Left cardiac atrium (tissue), 4 donors: ENCODE measurements at places on chromosomes 12 and 14.
A peak's percentile ranks its signal among the peaks of the same experiment; 100 is the strongest.

DNA sequence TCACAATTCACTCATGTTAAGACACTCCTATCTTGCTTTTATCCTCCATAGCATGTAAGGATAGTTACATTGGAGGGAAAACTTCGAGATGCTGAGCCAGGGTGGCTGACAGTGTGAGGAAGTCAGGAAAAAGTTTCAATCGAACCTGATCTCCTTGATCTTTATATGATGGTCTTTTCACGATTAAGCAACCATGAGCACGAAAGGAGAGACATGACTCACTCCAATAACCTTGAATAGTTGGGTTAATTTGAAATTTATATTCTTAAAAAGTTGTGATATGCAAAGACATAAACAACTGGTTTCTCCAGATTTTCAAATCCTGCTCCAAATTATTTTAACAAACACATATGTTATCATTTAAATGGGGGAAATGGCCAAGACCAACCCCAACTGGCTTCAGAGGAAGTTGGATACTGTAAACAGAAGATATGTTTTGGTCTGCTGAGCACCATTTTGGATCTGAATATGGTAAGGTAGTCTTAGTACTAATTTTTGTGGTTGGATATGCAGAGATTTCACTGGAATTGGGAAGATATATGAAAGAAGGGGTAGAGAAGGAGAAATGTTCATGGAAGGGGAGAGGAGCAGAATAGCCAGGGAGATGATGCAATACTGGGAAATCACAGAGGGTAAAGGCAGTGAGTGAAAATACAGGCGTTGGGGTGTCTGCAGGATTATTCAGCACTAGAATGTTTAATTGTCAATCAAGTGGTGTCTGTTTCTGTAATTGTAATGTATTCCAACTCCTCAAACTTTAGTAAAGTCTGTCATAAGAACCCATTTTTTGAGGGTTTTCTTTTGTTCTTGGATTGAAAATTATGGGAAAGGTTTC is 185.2 kb upstream of the SLC38A2 start:
- no peak for DNase-seq

- DNase-seq = no peak
Measured at GRCh38 chr14:28756269-28756883, 10.2 kb upstream of the FOXG1 start.

DNA sequence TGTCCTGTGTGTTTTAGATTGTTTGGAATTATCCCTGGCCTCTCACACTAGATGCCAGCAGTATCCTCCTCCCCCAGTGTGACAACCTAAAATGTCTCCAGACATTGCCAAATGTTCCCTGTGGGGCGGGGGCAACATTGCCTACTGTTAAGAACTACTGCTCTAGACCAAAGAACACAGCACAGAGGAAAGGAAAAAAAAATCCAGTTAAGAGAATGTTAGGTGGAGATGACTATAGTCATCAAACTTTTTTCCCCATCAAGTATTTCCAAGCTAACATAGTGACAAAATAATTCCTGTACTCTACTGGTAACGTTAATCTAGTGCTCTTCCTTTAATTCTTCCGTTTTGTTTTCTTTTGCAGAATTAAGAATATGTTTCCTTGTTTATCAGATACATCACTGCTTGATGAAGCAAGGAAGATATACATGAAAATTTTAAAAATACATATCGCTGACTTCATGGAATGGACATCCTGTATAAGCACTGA is 3.5 kb downstream of the CDKN1B start:
- no peak for DNase-seq

DNA sequence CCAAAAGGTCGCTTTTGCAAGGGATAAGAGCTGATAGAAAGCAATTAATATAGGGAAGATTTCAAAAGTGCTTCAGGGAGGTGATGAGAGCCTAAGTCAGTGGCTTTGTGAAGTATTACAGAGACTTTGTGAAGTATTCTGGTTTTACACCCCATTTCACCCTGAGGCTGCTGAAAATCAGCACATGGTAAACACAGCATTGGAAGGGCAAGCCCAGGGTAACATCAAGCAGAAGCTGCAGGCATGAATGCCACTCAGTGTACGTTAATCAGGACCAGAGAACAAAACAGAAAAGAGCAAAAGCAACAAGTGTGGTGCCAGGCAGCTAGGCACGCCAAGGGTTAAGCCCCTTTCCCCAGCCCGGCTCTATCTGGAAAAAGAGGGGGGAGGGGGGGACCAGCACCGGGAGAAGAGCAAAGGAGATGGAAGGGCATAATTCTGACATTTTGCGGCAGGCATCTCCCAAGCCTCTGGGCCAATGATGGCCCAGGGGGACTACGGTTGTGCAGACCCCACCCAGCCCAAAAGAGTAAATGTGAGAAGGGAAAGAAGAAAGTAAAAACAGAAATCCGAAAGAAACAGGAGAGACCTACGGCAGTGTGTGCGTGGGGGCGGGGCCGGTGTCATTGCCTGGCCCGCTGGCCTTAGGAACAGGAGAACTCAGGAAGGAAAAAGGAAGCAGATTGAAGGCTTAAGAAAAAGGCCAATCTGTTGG is 58.9 kb downstream of the DHRS2 start:
- DNase-seq = peak; percentile 30

DNA sequence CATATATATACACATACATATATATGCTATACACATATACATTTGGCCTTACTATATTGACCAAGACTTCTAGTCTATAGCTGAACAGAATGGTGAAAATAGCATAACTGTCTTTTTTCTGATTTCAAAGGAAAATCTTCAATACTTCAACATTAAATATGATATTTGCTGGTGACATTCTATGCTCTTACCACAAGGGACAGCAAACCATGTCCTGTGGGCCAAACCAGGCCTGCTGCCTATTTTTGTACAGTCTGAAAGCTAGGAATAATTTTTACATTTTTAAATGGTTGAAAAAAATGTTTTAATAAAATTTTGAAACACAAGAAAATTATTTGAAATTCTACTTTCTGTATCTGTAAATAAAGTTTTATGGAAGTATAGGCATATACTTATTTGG is 63.6 kb downstream of the EML5 start:
- no peak for DNase-seq

GRCh38 chr12:76766161-76766560 is 2.2 kb downstream of the ZDHHC17 start:
- no peak for DNase-seq

DNA sequence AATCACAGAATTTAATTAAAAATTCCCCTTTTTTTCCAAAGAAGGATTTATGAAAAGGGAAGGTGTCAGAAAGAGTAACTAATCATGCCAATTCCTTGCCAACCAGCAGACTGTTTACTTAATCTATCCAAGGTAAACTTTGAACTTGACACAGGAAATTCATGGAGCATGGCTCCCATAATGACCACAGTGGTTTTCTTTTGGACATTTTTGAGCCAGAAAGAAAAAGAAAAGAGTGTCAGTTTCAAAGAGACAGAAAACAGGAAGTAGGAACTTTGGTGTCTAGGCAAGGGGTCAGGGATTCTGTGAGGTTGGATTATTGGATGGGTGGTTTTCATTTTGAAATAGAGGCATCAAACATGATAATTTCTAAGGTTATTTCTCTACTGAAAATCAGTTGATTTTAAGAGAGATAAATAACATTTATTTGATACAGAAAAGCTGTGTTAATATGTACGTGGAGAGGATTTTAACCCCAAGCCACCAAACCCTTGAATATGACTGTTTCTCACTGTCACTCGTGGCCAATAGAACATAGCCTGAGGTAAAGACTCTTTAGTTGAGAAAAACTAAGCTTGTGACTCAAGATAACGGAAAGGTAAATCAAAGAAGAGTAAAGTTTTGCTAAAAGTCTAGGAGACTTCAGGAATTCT is 196.1 kb downstream of the TTC6 start:
- DNase-seq = no peak

GRCh38 chr12:86257134-86257533 is 943 bp upstream of the MGAT4C start:
- DNase-seq = no peak

DNA sequence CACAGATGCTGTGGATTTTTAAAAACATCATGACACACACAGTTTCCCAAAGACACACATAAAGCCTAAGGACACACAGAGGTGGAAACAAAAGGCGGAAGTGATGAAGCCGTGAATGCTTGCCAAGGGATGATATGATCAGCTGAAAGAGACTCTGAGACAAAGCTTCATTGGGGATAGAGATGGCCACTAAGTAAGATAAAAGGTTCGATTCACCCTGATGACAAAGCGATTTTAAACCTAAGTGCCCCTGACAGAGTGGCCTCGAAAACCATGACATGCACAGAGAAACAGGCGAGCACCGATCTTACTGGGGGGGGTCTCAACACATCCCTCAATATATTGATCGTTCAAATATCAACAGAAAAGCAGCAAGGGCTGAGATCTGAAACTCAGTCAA is 20.3 kb upstream of the EIF5 start:
- no peak for DNase-seq

DNA sequence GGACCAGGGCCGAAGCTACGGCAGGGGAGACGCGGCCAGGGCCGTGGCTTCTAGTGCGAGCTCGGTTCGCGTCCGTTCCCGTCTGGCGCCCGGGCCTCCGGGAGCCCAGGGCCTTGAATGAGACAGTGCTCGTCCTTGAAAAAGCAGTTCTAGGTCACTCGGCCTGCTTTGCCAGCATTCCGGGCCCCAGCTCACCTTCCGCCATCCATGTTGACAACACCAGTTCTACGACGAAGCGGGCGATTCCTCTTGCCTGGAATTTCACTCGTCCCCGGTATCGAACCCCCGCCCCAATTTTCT is 4.5 kb downstream of the OR10AD1 start:
- DNase-seq = peak; percentile 66

DNA sequence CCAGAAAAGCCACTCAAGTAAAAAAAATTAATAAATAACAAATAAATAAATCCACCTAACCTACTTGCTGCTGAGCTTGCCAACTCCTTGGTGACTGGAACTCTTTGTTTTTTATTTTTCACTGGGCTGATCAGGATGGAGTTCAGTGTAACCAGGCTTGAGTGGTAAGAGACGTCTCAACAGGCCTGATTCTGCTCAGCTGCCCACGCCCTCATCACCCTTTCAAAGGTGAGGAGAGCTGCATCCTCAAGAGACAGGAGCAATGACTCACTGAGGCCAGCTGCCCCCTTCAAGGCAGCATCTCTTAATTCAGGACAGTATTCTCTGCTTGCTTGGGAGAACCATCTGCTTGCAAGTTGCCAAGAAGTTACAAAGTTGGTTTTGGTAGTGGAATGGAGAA is 111.9 kb upstream of the CPM start:
- DNase-seq = no peak

DNA sequence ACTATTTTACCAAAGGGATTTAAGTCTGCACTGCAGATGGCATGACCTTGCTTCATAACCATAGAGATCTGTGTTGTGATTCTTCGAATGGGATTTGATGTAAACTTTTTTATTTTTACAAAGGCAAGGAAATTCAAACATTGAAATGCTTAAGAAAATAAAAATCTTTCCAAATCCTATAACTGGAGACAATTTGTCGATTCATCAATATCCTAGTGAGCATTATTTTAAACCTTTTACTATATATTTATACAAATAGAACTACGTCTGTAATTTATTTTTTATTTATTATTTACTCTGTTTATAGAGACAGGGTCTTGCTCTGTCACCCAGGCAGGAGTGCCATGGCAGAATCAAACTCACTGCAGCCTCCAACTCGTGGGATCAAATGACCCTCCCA is 14.3 kb upstream of the SCAF11 start:
- DNase-seq = no peak

DNA sequence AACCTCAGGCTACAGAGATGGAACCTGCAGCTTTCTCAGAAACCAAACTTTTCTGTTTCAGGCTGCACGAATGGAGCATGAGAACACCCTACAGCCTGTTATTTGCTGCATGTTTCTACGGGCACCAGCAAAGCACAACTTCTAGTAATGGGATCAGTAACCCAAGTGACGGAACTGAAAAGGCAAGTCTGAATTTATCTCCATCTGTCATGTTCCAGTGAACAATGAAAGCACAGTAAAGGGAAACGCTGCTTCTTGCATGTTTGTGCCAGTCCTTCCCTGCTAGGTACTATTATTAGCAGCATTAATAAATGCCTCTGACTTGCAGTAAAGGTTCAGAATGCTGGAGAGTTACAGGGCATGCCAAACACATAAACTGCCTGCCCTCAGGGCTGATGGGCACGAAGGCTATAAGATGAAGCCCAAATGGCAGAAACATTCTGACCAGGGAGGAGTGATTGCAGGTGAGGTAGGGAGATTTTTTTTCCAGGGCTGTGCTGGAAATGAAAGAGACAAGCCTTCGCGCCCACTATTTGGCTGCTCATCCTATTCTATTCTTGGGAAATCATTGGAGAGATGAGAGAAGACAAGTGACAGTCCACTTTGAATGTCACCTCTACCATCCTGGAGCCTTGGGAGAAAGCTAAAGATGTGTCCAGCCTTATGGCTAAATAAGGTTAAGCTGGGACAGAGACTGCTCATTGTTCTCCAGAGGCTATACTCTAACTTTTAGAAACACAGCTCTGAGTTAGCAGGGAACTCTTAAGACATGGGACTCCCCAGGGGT is 100.4 kb upstream of the PLXNC1 start:
- no peak for DNase-seq

DNA sequence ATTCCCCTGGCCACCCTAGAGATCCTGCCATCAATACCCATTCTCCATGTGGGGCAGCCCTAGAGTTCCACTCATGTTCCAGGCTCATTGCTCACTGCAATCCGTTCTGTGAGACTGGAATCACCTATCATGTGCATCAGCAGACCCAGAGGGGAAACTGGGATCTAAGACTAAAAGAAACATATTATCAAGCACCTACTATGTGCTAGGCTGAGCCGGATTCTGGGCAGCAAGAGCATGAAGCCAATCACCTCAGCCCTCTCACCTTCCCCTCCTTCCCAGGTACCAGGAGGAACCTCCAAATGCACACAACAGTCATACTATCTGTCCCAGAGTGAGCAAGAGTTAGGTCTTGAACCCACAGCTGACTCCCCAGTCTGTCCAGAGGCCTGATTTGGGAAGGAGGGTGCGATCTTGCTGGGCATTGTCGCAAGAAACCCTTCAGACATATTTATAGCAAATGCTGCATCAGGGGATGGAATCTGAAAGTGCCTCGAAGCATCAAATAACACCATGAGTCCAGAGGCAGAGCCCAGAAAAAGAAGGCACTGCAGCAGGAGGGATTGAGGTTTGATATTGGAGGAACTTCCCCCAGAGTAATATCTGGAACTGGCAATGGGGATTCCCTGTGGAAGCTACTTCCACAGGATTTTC is 6.7 kb upstream of the CACNB3 start:
- DNase-seq = no peak
